ENCODE measurements at places on chromosomes 3 and 15.

- DNase-seq = no peak
Measured at GRCh38 chr3:39024497-39024896, 27.2 kb downstream of the SCN11A start.

DNA sequence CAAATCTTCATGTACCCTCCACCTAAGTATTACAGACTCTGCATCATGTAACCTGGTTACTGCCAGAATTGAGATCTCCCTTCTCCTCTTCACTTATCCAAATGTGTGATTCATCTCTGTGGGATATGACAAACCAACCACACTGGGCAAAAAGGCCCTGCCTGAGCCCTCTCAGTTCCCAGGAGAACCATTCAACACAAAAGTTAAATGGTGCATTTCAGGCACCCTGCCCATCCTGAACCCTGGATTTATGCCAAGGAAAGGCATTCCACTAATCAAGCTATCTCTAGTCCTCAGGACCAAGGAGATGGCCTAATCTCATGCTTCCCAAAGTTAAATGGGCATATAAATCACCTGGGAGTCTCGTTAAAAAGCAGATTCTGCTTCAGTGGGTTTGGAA lies 108.5 kb downstream of the TNIK start:
- DNase-seq = no peak

- peak; percentile 49 for DNase-seq
Measured at GRCh38 chr3:111859061-111859973, at the start of gene PHLDB2. TSS of gene PHLDB2 (plus strand) at chr3:111859265. CDS start at chr3:111884078, 24,813 bp downstream.

DNA sequence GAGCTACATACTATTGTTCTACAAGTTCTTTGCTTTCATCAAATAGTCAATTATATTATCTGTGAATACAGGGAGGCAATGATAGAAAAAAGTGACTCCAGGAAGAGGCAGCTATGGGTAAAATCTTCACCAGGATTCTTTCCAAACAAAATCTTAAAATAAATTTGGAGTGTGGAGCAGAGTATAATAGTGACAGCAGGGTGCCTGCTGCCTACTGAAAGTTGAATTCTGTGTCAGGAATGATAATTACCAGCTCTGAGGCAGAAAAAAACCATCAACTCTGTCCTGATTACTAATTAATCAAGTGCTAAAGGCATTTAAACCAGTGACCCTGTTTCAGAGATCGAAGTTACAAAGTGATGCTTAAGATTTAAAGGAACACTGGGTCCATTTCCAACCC lies 148.0 kb downstream of the DIPK2A start:
- DNase-seq = no peak

- DNase-seq = no peak
Measured at GRCh38 chr3:117184574-117184973, 475.0 kb downstream of the TUSC7 start.

DNA sequence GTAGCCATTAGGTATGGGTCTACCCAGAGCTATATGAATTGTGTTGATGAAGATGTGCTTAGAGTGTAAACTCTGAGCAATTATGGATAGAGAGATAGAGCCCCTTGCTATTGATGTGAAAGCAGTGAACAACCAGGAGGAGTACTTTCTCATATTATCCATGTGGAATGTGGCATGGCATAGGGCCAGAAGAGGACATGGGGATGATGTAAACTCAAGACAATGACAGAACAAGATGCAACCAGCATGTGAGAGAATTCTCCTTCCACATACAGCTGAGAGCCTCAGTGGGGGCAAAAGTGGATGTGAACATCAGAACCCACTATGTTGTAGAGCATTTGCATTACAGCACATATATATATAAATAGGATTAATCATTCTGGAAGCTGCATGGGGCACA lies 36.4 kb upstream of the BNC1 start:
- no peak for DNase-seq

GRCh38 chr15:28917791-28918140 lies 32.0 kb downstream of the APBA2 start:
- DNase-seq = no peak

GRCh38 chr3:146625186-146625775 lies 20.1 kb upstream of the PLSCR5 start:
- DNase-seq = no peak

DNA sequence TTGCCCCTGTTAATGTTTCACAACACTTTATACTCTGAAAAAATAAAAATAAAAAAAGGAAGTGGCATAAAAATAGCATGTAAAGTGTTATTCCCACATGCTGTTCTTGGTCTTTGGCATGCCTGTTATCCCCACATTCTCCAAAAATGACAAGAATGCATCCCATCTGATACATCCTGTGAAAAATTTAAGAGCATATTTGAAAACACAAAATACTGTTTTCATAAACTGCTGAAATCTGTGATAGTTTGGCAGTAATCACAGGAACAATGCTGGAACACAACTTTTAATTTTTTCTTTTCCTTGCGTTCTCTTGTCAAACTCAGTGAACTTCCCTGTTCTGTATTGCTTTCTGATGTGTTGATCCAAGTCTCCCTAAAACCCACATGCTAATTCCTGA lies 288.8 kb downstream of the ROBO2 start:
- no peak for DNase-seq

GRCh38 chr3:36911990-36912804 lies 32.7 kb downstream of the TRANK1 start:
- DNase-seq = no peak

- no peak for DNase-seq
Measured at GRCh38 chr3:5248822-5249221, 61.3 kb downstream of the EDEM1 start.

- DNase-seq = no peak
Measured at GRCh38 chr3:46407970-46408369, 911 bp downstream of the CCRL2 start.

DNA sequence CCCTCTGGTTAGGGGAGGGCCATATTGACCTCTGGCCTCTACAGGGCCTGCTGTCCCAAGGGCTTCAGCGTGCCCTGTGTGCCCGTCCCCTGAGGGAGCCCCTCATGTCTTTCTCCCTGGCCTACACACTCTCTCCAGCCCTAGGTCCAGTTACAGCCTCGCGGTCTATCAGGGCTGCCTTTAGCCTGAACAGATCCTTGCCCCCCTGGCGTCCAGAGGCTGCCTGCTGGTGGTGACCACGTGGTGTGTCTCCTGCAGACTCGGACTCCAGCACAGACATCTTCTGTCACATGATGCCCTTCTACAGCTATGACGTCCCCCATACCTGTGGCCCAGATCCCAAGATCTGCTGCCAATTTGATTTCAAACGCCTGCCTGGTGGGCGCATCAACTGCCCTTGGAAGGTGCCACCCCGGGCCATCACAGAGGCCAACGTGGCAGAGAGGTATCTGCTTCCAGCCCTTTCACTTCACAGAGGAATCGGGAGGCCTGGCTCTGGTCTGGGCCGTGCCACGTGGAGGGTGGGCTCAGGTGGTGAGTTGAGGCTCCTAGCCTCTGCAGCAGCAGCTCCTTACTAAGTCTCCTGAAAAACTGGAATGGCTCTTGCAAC lies 4.1 kb downstream of the MAN2A2 start:
- no peak for DNase-seq

GRCh38 chr3:47794544-47794943 lies 8.4 kb upstream of the DHX30 start:
- no peak for DNase-seq

DNA sequence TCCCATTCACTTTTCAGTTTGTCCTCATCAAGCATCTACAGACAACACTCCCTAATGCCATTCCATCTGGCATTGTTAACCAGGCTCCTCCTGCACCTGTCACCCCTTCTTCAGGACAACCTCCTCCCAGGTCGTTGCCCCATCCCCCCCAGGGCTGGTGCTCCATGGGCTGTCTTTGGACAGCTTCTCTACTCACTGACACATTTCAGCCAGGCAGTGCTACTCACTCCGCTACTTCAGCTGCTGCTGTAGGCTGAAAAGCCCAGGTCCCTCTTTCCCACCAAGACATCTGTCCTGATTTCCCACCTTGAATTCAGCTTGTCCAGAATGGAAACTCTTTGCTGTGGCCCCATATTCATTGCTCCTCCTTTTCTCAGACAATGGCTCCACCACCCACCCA lies 61.9 kb downstream of the ADAMTS17 start:
- no peak for DNase-seq

- DNase-seq = no peak
Measured at GRCh38 chr15:69583626-69584025, 131.0 kb downstream of the RPLP1 start.

DNA sequence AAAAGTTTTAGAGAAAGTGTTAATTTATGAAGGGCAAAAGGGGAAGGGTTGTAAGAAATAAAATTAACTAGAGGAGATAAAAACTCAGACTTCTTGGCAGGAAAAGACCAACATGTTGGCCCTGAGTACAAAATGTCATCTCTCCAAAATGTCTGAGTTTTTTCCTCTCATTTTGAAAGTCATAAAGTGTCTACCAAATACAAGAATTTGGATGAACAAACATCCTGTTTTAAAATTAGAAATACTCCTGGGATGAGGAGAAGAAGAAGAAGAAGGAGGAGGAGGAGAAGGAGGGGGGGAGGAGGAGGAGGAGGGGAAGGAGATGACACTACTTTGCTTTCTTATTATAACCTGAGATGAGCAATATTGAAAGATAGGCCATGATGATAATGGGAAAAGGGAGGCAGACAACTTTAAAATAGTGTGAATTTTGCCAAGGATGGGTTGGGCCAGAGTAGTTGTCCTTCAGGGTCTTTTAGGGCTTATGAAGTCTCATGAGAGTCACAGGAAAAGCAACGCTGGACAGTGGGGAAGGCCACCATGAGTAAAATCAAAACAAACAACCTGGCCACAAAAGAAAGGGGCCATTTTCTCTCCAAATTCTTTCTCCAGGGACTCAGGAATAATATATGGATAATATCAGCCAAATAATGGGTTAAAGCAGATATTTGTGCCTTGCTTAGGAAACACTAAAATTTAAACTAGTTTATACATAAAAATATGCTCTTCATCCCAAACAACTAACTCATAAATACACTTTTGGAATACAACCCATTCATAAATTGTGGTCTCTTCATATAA lies 632.9 kb downstream of the EPHA3 start:
- DNase-seq = no peak

- DNase-seq = peak; percentile 79
Measured at GRCh38 chr3:141426404-141427034, 58.2 kb downstream of the ZBTB38 start.

DNA sequence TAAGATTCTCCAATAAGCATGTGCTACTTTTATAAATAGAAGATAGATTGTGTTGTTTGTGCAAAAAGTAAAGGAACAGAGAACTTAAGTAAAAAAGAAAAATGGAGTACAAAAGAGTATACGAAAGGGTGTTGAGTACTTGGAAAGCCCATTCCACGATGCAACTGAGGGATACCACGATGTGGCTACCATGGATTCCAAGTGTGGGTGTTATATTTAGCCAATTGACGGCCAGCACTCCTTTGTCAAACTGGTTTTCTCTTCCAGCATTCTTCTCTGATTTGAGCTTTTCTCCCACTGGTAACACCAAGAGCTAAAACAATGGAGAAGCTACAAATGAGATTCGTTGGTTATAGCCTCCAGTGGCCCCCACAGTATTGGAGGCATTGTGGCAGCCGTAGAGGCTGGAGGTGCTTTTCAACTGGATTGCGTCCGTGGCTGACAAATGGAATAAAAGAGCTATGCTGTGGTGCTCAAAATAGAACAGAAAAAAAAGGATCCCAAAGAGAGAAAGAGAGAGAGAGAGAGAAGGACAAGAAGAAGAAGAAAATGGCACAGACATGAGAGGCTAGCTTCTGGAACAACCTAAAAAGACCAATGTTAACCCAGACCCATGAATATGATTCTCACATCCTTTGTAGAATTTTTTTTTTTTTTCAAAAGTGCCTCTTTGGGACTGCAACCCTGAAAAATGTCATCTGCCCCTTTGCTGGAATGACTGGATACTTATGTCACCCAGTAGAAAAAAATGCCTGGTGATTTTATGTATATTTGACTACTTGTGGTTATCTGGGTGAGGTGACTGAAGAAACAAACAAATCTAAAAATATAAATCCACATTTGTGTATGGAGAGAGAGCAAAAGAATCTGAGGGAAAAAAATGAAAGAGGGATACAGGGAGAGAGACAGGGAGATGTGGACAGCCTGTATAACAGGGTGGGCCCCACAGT lies 345.1 kb downstream of the RORA start:
- no peak for DNase-seq

- DNase-seq = no peak
Measured at GRCh38 chr15:74648051-74648842, 32.6 kb downstream of the CLK3 start.

GRCh38 chr3:169527507-169527906 lies 136.0 kb downstream of the MECOM start:
- DNase-seq = no peak

DNA sequence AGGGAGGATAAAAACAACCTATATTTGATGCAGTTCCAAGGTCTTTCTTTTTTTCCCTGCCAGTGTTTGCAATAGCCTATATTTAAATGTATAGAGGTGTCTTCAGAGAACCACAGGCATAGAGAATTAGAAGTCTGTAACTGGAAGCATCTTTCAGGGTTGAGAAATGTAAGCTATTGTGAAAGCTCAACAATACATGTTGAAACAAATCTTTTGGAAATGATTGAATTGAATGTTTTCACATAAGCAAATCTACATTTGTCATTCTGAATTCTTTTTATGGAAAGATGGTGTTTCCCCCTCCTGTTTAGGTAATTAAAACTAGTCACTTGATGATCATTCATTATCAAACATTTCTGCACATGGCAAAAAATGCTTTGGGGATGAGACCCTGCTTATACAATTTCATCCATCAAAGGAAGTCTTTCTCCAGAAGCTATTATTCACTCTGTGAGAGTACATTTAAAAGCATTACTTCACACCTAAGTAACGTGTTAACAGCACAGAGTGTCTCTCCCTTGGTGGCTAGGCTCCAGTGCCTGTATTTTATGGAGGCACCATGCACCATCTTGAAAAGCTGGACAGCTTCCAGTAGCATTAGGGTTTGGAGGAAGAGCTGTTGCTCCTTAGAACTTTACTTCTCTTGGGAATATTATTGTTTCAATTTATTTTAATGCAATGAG lies 406.2 kb downstream of the LSAMP start:
- no peak for DNase-seq

DNA sequence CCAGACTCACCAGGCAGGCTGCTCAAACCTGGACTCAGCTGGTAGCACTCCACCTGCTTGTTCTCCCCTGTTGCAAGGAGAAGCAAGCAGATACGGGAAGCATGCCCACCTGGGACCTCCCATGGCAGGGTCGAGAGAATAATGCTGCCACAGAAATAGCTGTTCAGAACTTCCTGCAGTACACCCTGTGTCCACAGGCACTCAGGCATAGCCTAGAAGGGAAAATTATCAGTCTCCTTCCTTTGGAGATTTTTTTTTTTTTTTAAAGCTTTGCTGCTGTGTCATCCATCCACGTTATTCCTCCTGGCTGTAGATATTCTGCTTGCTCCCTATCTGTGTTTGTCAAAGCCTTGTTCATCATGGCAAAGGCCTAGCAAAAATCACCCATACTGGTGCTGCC lies 32.7 kb upstream of the RPS17 start:
- no peak for DNase-seq

Data from thoracic aorta (tissue), 2 donors.